Activated naive CD8-positive, alpha-beta T cell treated with anti-CD3 and anti-CD28 coated beads, Interleukin-2, amount 50 U/mL, for 16 hours (primary cell): ENCODE measurements at places on chromosomes 12 and 14.

GRCh38 chr12:124075841-124076240 is 102.8 kb downstream of the ZNF664 start:
- DNase-seq = no peak

DNA sequence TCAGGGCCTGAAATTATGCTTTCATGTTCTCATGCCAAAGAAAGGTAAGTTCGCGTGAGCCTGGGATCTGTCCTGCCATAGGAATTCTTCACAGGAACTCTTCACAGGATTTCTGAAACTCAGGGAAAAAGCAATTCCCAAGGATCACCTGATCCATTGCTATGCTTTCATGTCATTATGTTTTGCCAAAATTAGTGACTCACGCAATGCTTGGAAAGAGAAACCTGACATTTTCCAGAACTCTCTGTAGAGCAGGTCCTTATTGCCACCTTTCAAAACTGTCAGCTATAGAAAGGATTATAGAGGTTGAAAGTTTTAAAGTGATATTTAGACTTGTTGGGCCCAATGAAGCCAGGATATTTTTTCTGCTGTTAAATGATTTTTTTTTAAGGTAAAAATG is 6.3 kb upstream of the KCNJ8 start:
- no peak for DNase-seq

DNA sequence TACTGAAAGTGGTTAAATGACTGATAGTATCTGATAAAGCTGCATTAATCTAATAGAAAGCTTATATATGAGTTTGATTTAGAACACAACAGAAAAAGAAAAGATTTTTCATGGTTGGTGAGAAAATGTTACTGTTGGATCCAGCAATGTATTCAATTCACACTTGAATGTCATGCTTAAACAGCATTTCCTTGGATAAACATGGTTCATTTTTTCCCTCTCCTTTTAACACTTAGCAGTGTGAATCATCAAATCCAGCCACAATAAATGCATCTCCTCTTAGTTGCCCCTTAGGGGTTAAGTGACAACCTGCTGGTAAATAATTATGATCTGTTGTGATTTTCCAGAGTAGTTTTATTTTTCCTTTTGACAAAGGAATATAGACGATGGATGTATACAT is 74.9 kb upstream of the GRIP1 start:
- DNase-seq = no peak

DNA sequence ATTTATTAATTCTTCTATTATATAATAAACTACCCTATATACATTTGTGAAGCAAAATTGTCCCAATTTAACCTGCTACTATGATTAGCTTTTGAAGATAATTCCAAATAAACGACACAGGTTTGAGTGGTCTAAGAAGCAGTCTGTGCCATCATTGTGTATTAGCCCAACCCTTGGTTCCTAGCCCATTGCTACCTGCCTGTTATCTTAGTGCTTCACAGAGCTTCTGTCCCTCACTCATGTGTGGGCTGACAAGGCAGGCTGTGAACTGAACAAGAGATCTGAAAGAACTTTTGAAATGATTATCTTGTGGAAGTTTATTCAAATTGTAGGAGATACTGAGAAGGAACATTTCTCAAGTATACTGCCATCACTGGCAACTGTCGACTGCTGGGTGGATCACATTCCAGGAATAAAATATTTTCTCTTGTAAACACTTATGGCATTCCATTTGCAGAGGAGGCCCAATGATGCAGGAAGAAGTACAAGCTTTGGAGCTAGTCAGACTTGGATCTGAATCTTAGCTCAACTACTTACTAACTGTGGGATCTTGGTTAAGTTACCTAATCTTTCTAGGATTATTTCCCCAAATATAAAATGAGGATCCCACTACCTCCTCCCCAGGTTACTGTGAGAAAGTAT is 7.8 kb upstream of the MTERF2 start:
- no peak for DNase-seq

DNA sequence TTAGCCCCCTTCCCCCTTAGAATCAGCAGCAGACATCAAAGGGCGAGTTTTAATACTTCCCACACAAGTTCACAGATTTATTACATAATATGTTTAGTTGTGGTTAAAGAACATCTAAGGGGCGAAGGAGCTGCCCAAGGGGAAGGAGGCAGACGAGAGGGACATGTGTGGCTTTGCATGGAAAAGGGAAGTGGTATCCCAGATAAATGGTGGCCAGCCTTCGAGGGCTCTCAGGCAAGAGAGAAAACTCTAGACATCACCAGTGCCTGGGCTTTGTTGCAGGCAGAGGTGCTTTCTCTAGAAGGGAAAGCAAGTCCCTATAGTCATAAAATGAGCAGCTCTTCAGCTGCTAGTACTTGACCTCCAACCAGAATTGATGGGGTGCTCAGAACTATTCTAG is 121.2 kb downstream of the CACNA1C start:
- no peak for DNase-seq

- DNase-seq = no peak
These were observed 181.3 kb downstream of the CAND1 start for GRCh38 chr12:67450441-67450840.

DNA sequence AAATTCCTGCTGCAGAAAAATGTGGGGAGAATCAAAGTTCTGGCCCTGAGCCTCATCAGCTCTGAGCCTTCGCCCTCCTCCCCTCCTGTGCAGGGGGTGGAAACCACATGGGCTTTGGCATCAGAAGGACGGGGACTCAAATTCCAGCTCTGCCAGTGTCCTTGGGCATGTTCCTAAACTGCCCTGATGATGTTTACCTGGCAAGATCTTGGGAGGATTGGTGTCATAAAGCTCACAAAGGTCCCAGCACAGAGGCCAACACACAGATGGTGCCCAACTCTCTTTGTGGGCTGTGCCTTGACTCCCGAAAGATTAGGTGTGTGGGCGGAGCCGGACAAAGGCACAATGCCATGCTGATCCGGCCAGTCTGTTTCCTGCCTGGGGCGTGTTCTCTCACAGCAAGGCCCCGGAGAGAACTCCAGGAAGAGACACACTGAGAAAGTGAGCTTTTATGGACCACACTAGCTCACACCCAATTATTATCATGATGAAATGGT is 20.5 kb upstream of the CLMN start:
- no peak for DNase-seq

- no peak for DNase-seq
These were observed 10.9 kb downstream of the RNF212B start for GRCh38 chr14:23248601-23249000.

DNA sequence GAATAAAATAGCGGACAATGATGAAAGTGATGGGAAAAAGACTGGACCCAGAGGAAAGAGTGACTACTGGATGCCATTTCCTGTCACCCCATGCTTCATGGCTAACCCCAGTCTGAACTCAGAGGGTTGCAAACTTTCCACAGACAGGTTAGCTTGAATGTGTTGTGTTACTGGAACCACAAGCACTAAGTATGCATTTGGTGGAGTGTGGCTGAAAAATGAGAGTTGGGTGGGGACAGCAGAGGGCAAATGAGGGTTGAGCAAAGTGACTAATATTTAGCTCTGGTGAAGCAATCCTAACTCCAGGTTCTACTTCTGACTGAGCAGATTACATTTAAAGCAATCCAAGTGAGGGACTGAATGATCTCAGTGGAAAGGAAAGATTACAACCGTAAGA is 1.6 kb downstream of the SLC16A7 start:
- DNase-seq = peak; percentile 55

- DNase-seq = no peak
These were observed 490.7 kb upstream of the FLRT2 start for GRCh38 chr14:85039353-85039626.
